ENCODE measurements at places on chromosomes 5 and 9. TPM values are rescaled to one million over a fixed set of nuclear protein-coding genes. Genes with fewer than 3 reads are reported as not detected.

- DNase-seq: no peak
Observed at GRCh38 chr5:54463713-54464112, 8.2 kb downstream of the HSPB3 start.

DNA sequence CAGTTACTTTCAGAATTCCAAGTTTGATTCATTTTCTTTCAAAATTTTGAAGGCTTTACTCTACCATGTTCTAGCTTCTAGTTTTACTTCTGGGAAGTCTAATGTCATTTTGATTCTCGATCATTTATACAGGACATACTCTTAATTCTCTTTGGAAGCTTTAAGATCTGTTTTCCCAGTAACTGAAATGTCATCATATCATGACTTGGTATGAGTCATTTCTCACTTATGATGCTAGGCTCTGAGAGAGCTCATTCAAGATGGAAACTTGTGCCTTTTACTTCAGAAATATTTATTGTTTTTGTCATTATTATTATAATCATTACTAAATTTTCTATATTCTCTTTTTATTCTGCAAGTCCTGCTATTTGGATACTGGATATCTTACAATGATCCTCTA is 222.3 kb downstream of the PARP8 start:
- peak; percentile 13 for DNase-seq

DNA sequence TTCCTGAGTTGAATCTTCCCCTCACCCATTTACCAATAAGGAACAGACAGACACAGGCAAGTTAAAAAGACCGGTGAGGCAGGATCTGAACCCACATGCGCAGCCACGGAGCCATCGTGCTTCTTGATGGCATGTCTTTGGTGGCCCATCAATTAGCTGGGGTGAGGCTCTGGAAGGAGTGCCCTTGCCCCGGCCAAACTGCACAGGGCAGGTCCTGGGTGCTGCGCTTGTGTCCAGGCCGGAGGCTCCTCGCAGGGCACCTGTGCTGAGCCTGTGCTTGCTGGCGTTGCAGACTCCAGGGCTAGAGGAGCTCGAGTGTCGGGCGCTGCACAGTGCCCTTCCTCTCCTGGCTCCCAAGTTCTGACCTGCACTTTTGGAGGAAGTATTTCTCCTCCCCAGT is 66.4 kb downstream of the PSMB7 start:
- no peak for DNase-seq

The KIF4B gene
- not detected for polyA plus RNA-seq

- no peak for DNase-seq
Observed at GRCh38 chr5:114152656-114153360, 209.1 kb upstream of the KCNN2 start.

Data from GM23248 (cell line).